Progenitor cell of endocrine pancreas (in vitro differentiated cells): ENCODE measurements at places on chromosomes 7 and 10.

DNA sequence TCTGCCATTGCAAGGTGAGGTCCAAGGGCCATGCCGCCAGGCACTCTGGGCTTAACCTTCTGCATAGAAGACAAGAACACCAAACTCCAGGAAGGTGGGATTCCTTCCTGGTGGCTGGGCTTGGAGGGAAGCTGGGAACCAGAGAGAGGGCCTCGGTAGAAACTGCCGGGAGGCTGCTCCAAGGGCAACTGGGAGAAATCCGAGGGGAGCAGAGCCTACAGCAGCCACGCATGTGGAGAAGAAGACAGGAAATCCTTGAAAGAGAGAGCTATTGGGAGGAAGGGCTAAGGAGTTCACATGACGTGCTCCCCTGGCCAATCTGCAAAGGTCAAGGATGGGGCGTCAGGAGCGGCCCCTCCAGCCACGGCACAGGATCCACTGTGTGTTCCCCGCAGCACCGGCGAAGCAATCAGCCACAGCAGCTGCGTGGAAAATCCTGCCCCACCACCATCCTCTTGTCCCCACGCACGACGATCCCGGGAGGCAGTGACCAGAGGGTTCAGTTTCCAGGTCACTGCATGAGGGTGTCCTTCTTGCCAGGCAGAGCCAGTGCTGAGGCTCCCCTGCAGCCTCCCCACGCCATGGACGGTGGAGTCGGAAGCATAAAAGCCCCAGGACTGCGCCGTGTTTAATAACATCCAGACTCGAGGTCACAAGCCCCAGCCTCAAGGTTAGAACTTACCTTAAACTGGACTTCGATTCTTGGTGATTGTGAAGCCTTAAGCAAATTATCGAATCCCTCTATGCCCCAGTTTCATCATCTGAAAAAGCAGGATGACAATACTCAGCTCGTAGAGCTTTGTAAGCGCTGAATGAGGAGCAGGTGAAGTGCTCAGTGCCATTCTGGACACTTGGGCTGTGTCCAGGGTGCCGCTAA is 8.6 kb upstream of the PPP2R2D start:
- DNase-seq = no peak

- DNase-seq = no peak
These were observed 13.1 kb downstream of the RSU1 start for GRCh38 chr10:16804123-16804522.

GRCh38 chr7:34281260-34281659 is 375.9 kb downstream of the BMPER start:
- DNase-seq = no peak

GRCh38 chr7:141837683-141838082 is 3.6 kb downstream of the PRSS37 start:
- no peak for DNase-seq

DNA sequence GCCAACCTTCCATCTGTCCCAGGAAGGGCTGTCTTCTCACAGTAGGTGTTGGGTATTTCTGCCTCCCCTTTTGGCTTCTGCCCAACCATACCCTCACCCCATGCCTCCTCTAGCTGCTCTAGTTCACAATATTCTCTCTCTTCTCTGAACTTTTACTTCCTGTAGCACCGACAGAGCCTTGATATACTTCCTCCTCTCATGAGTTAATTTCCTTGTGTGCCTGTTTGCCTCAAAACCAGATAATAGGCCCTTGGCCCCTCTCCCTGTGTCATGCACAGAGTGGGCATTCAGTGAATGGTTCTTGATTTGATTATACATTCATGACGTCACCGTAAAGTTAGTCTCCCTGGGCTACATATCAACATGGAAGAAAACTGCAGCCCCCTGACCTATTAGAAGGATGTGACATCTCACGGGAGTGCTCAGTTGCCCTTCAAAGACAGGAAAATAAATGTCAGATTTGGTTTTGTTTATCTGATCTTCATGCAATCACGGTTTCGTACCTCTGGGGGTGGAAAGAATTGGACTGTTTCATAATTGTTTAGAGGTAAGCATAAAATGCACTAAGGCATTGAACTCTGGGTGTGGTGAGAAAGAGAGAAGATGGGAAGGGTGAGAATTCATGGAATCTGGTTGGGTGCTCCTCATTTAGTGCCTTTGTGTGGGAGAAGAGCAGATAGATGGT is 127.7 kb downstream of the ITIH5 start:
- DNase-seq = no peak

DNA sequence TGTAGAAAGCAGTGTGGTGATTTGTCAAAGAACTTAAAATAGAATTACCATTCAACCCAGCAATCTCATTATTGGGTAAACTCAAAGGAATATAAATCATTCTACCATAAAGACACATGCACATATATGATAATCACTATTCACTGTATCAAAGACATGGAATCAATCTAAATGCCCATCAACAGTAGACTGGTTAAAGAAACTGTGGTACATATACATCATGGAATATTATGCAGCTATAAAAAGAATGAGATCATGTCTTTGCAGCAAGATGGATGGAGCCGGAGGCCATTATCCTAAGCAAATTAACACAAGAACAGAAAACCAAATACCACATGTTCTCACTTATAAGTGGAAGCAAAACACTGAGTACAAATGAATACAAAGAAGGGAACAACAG is 281.5 kb upstream of the MAGI2 start:
- DNase-seq = no peak
